HTR-8/SVneo (cell line): ENCODE measurements at places on chromosomes 1 and 21.

DNA sequence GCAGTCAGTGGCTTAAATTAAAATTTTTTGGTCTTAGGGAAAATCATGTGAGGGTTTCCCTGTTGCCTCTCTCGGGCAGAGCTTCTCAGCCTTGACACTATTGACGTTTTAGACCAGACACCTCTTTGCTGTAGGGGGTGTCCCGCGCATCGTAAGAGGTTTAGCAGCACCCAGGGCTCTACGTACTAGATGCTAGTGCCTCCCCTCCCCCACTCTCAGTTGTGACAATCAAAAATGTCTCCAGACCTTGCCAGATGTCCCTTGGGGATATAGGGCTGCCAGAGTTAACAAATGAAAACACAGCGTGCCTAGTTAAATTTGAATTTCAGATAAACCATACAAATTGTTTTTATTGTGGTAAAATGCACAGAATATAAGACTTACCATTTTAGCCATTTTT is 293.3 kb downstream of the DISC1 start:
- no peak for DNase-seq

DNA sequence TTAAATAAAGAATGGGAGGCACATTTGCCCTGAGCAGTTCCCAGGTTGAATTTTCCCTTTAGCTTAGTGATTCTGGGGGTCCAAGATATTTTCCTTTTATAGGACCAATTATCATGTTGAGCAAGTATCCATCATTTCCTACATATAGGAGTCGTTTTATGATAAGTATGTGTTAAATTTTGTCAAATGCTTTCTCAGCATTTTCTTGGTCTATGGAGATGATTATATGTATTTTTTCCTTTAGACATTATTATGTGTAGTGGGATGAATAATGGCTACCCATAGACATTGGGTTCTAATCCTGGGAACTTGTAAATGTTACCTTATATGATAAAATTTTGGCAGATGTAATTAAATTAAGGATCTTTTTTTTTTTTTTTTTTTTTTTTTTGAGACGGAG is 128.7 kb downstream of the LMO4 start:
- DNase-seq: no peak

DNA sequence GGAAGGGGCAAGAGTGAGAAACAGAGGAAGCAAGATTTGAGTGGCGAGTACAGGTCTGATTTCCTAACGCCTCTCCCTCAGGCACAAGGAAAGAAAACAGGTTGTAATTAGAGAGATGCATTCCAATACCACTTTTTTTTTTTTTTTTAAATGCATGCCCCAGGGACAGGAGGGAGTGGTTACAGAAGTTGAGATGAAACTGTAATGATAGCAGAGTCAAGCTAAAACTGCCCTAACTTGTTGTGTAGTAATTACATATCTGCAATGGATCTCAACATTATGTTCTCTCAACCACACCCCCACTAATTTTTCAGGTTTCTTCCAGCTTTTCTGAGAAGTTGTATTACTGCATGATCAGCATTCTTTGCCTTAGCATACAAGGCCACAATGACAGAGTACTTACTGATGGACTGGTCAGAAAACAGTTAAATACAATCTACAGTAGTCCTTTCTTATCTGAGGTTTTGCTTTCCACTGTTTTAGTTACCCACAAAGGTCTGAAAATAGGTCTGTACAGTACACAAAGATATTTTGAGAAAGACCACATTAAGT is 5.5 kb downstream of the ETV3 start:
- no peak for DNase-seq

DNA sequence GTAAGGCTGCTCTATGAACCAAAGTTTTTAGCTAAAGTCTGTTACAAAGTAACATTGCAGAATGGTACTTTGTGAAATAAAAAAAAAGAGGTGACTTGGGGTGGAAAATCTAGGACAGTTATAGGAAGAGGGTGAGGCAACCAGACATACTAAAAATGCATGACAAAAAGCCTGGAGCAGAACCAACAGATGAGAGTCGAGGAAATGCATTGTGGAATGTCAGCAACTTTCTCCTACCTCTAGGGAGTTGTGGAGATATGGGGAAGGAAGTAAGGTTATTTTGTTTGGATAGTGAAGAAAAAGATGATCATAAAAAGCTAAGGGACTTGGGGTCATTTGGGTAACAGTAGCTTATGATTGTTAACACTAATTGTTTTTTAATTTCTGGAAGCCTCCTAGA is 295.6 kb downstream of the S1PR1 start:
- no peak for DNase-seq

DNA sequence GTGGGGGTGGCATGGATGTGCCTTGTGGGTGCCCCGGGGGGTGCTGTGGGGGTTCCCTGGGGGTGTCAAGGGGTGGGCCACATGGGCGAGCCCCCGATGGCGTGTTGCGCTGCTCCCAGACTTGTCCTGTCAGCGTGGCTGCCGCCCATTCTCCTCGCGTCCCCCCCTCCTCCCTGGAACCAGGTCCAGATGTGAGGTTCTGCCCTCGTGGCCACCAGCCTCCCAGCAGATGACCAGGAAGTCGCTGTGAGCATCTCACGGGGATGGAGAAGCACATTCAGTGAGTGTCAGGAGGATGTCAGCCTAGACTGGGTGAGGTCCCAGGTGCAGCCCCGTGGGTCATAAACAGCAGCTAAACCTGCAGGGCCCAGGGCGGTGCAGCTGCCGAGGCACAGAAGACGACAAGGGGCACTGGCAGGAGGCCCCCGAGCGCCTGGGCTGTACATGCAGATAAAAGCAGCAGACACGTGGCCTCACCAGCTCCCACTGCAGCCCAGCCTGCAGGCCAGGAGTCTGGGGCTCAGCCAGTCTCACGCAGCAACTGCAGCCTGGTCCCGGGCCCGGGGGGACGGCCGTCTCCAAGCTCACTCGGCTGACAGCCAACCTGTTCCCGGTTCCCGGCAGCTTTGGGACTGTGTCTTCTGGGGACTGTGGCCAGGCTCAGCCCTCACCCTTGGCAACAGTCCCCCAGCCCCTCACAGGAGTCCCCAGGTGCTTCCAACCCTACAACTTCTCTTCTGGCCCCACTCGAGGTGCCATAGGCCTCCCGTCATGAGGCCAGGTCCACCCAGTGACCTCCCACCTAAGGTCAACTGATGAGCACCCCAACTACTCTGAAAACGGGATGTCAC is 17.5 kb upstream of the COL6A2 start:
- no peak for DNase-seq

GRCh38 chr1:51924455-51924854 is 45.9 kb upstream of the NRDC start:
- peak; percentile 35 for DNase-seq
